A673 (cell line): ENCODE measurements at places on chromosomes 13 and 19. TPM values are rescaled to one million over a fixed set of nuclear protein-coding genes. Genes with fewer than 3 reads are reported as not detected.

CRLF1 gene
- total RNA-seq, result 192 and 305 TPM in 2 replicates

MAB21L1 gene
- not detected in 2 replicates for total RNA-seq

DNA sequence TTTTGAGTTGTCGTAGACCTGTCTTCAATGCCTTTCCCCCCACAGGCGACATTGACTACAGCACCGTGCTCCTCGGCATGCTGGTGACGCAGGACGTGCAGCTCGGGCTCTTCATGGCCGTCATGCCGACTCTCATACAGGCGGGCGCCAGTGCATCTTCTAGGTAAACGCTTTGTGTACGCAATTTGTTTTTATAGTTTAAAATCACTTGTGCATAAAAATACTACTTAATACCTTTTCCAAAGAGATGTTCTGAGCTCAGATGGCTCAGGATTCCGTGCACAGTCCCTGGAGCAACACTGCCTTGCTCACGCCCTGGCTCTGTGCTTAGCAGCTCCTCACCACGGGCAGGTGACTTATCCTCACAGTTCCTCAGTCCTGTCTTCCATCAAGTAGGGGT, 30.1 kb upstream of the DCUN1D2 start:
- no peaks in the 10 kb centered on the region for H3K27me3 ChIP-seq
- H3K4me3 ChIP-seq, result no peak overlapping the region
- no peak overlapping the region for H3K27ac ChIP-seq
- H3K36me3 ChIP-seq, result no peaks in the 10 kb centered on the region
- no peak for DNase-seq
- H3K4me1 ChIP-seq, result no peaks in the 10 kb centered on the region

- no peaks in the 10 kb centered on the region for H3K27me3 ChIP-seq
- H3K27ac ChIP-seq, result peak overlapping the region; percentile 3
- H3K4me1 ChIP-seq, result peaks cover 10% of the 10 kb centered on the region
- DNase-seq, result peak; percentile 75
- no peaks in the 10 kb centered on the region for H3K36me3 ChIP-seq
Measured at GRCh38 chr13:100269837-100270236, 180.9 kb downstream of the PCCA start.

- no peak overlapping the region for H3K4me3 ChIP-seq
- DNase-seq, result peak; percentile 21
- H3K27ac ChIP-seq, result no peak overlapping the region
- no peaks in the 10 kb centered on the region for H3K27me3 ChIP-seq
- no peaks in the 10 kb centered on the region for H3K36me3 ChIP-seq
- H3K4me1 ChIP-seq, result no peaks in the 10 kb centered on the region
Measured at GRCh38 chr19:21482863-21483276, 22.5 kb upstream of the ZNF429 start.

DNA sequence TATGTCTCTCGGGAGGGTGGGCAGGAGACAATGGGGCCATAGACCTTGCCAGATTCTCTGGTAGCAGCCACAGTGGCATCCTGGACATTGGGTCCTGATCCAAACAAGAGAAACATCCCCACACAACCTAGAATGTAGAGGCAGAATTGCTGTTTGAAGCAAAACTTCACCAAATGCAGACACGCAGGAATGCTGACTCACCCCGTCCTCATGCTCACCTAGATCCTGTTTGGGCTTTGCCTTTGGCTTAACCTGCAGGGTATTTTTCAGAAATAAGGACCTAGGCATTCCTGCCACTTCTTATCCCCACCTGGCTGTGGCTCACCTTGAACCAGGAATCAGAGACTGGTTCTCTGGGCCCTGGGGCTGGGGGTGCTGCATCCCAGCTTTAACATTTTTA, 7.3 kb downstream of the TBC1D17 start:
- no peak overlapping the region for H3K27ac ChIP-seq
- no peak overlapping the region for H3K4me3 ChIP-seq

DNA sequence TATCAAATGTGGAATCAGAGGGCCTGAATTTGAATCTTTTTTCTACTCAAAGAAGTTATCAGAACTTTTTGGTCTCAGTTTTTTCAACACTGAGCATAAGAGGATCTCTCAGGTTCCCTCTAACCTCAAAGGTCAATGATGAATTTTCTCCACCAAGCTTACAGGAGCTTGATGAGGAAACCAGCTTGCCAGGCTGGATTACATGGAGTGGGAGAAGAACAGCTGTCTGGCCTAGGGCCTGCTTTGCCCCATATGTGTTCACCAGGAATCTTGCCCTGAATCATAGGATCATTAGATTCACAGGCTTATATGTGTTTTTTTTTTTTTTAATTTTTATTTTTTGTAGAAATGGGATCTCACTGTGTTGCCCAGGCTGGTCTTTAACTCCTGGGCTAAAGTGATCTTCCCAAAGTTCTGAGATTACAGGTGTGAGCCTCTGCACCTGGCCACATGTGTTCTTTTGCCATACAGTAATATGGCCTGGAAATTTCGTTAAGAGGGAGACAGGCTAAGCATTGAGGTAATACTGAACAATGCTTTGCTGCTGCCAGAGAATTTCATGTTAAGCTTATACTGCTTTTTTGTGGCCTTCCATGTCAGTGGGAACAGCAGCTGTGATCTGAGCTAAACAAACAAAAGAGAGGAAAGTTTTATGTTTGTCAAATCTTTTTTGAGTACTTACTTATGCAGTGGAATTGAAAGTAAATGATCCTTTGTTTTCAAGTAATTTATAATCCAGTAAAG, 110.6 kb downstream of the DNAJC3 start:
- H3K36me3 ChIP-seq, result peaks cover 8% of the 10 kb centered on the region
- H3K27me3 ChIP-seq, result no peaks in the 10 kb centered on the region
- no peak overlapping the region for H3K27ac ChIP-seq
